ENCODE measurements at places on chromosomes 1 and 21. TPM values are rescaled to one million over a fixed set of nuclear protein-coding genes. Genes with fewer than 3 reads are reported as not detected.

Gene FUBP1
- total RNA-seq: 225 TPM

Gene SPATA46
- not detected for total RNA-seq

Gene FMO5
- total RNA-seq: not detected

Gene BACH1
- total RNA-seq: 13.1 TPM

Gene SYCP1
- not detected for total RNA-seq

Gene NTMT2
- not detected for total RNA-seq

Gene SERPINC1
- not detected for total RNA-seq

Gene S100A7A
- total RNA-seq: not detected

Gene KCNT2
- 0.94 TPM for total RNA-seq

Gene LCE1B
- not detected for total RNA-seq

Gene FAM163A
- total RNA-seq: not detected

Gene CFHR4
- total RNA-seq: not detected

Gene SIKE1
- 36.7 TPM for total RNA-seq

Gene SH3BGR
- total RNA-seq: 1.0 TPM

Gene TM2D1
- 16.5 TPM for total RNA-seq

Gene SYT14
- 0.15 TPM for total RNA-seq

Gene ECM1
- total RNA-seq: 9.9 TPM

Gene KLHL12
- total RNA-seq: 25.2 TPM

Gene PM20D1
- total RNA-seq: not detected

Gene C1orf87
- total RNA-seq: not detected

Gene C8A
- not detected for total RNA-seq
